Colonic mucosa (tissue), 4 donors: ENCODE measurements at places on chromosomes 6 and 20.
A peak's percentile ranks its signal among the peaks of the same experiment; 100 is the strongest.

GRCh38 chr20:51019656-51020592 is 3.0 kb downstream of the KCNG1 start:
- DNase-seq: no peak

GRCh38 chr6:3876101-3876500 is 26.9 kb downstream of the FAM50B start:
- no peak for DNase-seq

- no peak for DNase-seq
Observed at GRCh38 chr20:48846516-48847492, 19.0 kb upstream of the PREX1 start.

- DNase-seq: no peak
Observed at GRCh38 chr6:86949771-86950170, 12.4 kb downstream of the HTR1E start.

DNA sequence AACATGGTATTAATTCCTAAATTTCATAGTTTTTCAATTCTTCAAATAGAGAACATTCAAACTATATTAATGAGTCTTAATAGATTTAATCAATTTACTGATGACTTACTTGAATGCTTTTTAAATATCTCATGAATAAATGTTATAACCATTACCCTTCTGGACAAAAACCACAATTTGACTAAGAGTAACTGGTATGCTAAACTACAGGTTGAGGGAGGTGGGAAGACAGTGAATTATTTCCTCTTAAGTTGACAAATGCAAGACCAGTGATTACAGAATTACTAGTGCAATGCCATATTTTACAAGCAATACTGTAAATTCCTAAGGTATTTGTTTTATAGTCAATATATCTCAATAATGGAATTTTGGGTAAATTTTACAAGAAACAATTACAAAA is 65.1 kb downstream of the REV3L start:
- DNase-seq: no peak

- no peak for DNase-seq
Observed at GRCh38 chr6:50128420-50129005, 78.8 kb upstream of the DEFB112 start.

DNA sequence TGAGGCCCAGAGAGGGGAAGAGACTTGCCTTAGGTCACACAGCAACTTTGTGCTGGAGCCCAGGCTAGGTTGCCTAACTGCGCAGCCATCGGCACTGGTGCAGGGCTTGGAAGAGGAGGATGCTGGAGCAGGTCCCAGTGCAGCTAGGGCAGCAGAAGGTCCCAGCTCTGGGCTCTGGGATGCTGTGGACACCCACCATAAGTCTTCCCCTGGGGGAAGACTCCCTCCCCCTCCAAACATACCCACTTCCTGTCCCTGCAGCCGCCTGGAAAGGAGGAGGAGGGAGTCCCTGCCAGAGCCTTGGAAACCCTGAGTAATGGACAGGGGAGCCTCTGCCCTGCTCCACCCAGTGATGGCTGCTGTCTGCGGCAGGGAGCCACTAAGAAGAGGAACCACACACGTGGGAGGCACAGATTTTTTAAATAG is 93.6 kb downstream of the NCR2 start:
- peak; percentile 38 for DNase-seq

- DNase-seq: no peak
Observed at GRCh38 chr6:23413327-23414050, 712.5 kb upstream of the NRSN1 start.
